ENCODE measurements at places on chromosomes 5 and 9.

DNA sequence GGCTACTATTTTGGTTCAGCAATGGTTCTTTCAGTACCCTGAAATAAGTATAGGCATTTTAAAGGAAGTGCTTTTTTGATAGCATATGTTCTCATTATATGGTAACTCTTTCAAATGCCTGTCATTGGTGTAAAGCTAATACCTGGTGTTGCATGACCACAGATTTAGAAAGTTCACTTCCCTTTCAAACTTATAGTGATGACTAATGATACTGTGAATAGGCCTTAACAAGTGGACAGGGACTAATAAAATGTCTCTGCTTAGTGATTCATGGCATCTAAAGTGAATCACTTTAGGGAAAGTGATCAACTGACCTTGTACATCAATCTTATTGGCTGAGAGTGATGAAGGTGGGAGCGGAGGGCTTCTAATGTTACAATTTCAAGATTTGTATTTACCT, 21.6 kb downstream of the MRPL22 start:
- DNase-seq: no peak

GRCh38 chr9:16352791-16353401, 517.6 kb downstream of the BNC2 start:
- no peak for DNase-seq

DNA sequence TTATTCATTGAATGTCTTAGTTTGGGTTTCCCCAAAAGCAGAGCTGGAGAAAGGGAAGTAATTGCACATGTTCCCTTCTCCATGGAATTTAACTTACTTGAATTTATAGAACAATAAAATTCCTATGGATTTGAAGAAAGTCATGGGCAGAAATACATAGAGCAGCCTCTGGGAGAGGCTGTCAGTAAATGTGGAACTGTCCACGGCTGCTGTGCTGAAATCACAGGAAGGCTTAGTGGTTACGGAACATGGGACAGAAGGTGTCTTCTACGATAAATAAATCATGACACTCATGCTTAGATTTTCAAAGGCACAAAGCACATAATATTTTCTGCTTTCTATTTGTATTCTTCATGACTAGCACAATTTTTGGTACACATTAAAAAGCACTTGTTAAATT, 440.6 kb upstream of the IZUMO3 start:
- no peak for DNase-seq

- DNase-seq: no peak
Observed at GRCh38 chr5:157130925-157131324, 11.7 kb downstream of the MED7 start.

DNA sequence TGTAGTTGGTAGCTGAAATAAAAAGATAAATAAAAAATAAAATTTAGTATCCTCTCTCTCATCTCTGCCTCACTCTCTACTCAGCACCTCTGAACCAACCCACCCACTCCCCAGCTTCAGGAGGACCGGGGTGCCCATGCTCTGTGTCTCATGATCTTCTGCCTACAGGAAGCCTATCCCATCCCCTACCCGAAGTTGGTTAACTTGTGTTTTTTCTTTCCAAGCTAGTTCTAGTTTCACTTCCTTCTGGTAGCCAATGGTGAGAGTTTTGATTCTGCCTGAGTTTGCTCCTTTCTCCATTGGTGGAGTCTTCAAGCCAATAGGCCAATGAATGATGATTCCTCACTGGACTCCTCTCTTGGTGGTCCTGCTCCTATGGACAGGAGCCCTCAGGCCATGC, 32.1 kb downstream of the SNX24 start:
- no peak for DNase-seq

DNA sequence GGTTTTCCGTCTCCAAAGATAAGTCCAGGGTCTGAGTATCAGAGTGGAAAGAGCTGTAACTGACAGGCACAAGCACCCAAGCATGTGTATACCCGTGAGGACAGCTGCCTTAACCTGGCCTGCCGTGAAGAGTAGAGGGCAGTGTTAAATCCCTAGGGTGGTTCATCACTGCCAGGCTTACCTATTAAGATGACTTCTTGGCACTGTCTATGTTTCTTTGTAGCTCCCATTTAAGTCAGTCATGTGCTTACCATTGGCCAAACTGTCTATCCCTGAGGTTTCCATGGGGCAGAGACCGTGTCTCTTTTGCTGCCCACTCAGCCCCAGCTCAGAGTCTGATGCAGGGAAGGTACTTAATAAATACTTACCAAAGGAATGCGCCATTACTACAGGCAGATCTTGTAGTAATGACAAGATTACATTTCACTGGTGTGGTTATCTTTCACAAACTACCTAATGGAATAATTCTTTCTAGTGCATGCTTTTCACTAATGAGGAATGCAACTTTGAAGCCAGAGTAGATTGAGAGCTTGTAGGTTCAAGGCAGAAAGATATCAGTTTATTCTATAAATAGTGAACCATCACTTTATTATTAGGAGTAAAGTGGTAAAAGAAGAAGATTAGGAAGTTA, 64.2 kb downstream of the SNX24 start:
- no peak for DNase-seq

- no peak for DNase-seq
Observed at GRCh38 chr5:91272858-91273257, 110.3 kb downstream of the ARRDC3 start.

GRCh38 chr5:65967288-65968066, 41.1 kb downstream of the ERBIN start:
- no peak for DNase-seq

GRCh38 chr9:126275386-126276001, 51.1 kb upstream of the MVB12B start:
- no peak for DNase-seq

DNA sequence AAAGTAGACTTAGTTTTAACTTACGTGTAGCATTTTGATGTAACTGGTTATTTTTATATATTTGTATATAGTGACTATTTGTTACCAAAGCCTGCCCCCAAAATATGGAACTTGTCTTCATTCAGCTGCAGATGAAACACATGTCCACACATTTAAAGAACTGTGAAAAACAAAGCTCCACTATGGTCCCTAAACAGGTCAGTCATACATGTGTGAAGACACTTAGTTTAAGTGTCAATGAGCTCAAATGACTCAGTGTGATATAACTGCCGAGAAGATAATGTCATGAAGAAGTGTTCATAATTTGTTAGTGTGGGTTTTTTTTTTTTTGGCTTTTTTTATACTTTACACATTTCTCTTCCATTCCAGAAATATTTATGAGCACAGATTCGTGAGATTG, 28.2 kb downstream of the HAVCR1 start:
- no peak for DNase-seq

- DNase-seq: peak; percentile 57
Observed at GRCh38 chr5:159017786-159018185, 81.9 kb downstream of the EBF1 start.

DNA sequence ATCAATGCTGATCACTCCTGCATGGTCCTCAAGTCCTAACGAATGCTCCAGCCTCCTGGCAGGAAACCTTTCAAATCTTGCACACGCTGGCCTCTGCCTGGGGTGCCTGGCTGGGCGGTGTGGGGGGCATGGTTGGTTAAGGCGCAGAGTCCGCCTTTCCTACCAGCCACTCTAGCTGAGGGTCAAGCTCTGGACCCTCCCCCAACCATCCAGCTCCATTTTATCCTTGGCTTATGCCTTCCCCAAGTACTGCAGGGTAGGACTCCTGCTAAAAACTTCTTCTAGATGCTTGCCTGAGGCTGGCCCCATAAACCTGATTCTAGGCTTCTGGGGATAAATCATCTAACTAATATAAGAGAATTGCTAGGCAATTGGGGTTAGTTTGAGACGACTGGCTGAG, 808 bp upstream of the MVB12B start:
- DNase-seq: no peak

DNA sequence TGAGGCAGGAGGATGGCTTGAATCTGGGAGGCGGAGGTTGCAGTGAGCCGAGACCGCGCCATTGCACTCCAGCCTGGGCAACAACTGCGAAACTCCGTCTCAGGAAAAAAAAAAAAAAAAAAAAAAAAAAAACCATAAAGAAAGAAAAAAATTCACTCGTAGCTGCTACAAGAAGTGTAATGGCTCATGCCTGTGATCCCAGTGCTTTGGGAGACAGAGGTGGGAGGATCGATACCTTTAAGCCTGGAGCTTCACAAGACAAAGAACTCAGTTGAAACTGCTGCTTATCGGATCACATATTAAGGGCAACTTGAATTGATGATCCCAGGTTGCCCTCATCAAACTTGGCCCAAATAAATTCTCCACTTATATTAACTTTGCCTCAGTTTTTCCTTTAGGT, 1.0 kb upstream of the ZCCHC7 start:
- no peak for DNase-seq

GRCh38 chr5:106784846-106785245, 885.9 kb downstream of the EFNA5 start:
- no peak for DNase-seq

- peak; percentile 89 for DNase-seq
Observed at GRCh38 chr9:90921104-90921503, 119.5 kb downstream of the SYK start.

- no peak for DNase-seq
Observed at GRCh38 chr5:115772731-115773475, 43.6 kb downstream of the CDO1 start.

DNA sequence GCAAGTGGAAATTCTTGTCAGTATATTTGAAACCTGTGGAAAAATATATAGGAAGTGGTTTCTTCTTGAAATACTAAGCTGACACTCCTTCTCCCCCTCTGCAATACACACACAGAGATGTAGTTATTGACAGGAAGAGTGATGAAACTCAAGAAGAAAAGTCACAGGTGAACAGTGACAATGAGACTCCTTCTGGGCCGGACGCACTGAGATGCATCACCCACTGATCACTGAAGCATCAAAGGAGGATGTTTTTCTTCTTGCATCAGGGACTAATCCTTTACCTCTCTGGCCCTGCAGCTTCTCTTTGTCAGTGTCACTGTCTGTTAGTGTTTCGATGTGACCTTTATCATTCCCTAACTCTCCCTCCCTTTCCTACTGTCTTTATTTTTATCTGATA, 1864.2 kb upstream of the C9orf72 start:
- no peak for DNase-seq

DNA sequence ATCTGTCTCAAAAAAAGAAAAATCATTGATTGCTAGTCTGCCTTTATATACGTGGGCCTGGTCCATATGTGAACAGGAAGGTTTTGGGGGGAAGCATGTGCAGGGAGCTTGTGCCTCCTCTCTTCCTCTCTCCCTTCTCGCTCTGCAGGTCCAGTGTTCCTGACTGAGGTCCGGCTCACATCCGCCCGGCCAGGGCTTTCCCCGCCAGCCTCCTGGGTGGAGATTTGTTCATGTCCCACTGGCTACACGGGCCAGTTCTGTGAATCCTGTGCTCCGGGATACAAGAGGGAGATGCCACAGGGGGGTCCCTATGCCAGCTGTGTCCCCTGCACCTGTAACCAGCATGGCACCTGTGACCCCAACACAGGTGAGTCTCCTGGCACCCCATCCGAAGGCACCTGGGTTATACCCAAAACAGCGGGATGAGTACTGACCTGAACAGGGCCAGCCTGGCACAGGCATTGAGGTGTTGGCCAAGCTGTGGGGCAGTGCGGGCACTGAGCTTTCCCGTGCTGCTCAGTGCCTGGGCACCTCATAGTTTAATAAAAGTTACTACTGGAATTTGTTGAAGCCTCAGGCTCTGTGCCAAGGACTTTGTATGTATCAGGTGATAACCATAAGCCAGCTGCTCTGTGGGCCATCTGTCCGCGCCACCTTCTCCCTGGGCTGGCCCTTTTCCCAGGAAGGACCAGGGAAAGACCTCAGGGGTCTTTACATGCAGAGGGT, 39.4 kb upstream of the AIF1L start:
- DNase-seq: no peak

GRCh38 chr9:112032009-112032408, 135.4 kb downstream of the UGCG start:
- no peak for DNase-seq

DNA sequence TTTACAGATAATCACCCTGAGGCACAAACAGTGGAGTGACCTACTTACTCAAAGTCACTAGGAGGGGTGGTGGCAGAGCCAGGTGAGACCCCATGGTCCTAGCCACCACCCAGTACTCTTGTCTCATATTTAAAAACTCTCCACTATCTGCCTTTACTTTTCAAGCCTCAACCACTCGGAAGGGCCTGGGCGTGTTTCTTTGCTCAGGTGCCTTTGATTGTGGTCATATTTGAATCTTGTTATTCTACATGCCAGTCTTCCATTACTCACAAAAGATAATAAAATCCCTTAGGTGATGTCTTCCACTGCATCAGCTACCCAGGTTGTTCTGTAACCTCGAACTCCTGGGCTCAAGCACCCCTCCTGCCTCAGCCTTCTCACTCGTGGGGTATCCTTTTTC, 20.7 kb upstream of the TRIM36 start:
- no peak for DNase-seq

- no peak for DNase-seq
Observed at GRCh38 chr5:164345853-164346252, 840.4 kb downstream of the MAT2B start.

- no peak for DNase-seq
Observed at GRCh38 chr5:35436400-35437057, 181.1 kb upstream of the SPEF2 start.

- no peak for DNase-seq
Observed at GRCh38 chr9:84636436-84636835, 33.1 kb upstream of the NTRK2 start.

- DNase-seq: no peak
Observed at GRCh38 chr9:15127831-15128230, 179.2 kb downstream of the TTC39B start.

- DNase-seq: no peak
Observed at GRCh38 chr9:75653335-75653734, 237.1 kb upstream of the PCSK5 start.

- no peak for DNase-seq
Observed at GRCh38 chr5:67355120-67355713, 158.6 kb upstream of the CD180 start.

GRCh38 chr5:166649676-166650075, 1641.8 kb upstream of the WWC1 start:
- no peak for DNase-seq

GRCh38 chr5:131228646-131229045, 35.2 kb upstream of the CDC42SE2 start:
- no peak for DNase-seq

GRCh38 chr5:60810438-60811085, 33.5 kb downstream of the ELOVL7 start:
- no peak for DNase-seq

DNA sequence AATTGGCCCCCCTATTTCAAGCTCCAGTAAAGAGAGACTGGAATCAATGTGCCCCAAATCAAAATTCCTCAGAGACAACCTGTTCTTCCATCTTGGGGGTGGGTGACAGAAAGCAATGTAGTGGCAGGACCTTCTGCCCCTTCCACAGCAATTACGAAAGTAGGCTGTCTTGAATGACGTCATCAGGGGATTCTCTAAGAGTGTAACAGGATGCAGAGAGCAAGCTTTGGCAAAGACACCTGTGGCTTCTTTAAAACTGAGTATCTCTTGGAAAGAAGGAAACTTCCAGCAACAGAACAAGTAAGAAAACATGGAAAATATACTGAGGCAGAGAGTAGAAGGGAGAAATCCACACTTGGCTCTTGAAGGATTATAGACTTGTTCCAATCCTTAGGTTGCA, 247.6 kb upstream of the PDE4D start:
- no peak for DNase-seq

DNA sequence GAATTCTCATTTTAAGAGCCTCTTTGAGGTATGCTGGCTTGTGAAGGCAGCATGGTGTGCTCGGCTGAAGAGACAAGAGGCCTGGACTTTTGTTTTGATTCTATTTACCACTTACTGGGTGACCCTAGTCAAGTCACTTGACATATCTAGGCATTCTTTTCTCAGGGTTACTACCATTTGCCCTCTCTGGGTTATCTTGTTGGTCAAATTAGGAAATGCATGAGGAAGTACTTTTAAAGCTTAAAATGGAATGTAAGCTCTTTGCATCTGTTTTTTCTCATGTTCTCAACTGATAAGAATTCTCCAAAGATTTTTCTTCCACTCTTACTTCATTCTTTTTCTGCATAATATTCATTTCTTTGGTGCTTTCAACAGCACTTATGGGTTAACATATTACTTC, 173.1 kb downstream of the PLK2 start:
- DNase-seq: no peak

All from right lobe of liver (tissue), 6 donors.